ENCODE measurements at places on chromosomes 5 and 9.

GRCh38 chr5:79486116-79486515 lies 27.8 kb downstream of the HOMER1 start:
- DNase-seq, result no peak

- DNase-seq, result no peak
Observed at GRCh38 chr9:21153336-21154017, 11.8 kb upstream of the IFNW1 start.

- no peak for DNase-seq
Observed at GRCh38 chr5:78649211-78649695, 681 bp upstream of the LHFPL2 start.

DNA sequence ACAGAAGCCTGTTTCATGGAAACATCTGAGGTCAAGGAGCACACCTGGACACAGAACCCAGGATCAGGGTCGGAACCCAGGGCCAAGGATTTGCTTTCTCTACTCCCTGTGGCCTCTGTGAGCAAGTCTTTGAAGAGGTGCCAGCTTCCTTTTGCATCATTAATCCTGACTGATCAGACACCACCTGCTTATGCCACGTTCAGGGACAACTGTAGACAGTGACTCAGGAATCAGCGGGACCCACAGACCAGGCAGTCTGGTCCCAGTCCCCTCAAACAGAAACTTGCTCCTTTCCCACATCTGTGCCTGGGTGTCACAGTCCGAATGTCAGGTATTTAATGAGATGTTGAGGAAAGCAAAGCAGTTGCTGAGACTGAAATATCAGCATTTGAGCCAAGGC lies 154.8 kb downstream of the SGCD start:
- DNase-seq, result no peak

DNA sequence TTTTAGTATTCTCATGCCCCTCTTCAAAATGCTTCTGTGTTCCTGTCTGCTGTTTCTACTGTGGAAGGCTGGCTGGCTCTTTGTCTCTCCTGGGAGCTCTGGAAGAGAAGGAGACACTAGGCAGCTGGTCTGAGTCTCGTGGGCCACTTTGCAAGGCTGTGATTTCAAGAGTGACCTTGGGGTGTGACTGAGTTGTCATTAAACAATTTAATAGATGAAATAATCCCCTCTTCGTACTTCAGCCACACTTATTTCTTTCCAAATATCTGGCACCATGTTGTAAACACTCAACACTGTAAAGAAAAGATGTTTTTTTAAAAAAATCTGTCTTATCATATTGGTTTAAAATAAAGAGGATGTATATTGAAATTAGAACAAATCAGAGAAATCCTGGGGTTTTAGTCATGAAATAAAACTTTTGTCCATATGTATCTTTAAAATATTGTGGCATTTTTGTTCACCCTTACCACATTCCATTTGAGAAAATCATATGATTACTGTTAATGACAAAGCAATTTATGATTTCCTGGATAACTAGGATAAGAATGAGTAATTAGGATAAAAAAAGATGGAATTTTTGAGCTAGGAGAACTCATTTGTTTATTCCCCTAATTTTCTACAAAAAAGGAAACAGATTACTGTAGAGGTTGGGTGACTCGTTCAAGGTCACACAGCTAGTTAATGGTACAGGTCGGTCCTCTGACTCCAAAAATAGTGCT lies 200.8 kb downstream of the MAT2B start:
- no peak for DNase-seq

GRCh38 chr9:38390442-38390841 lies 2.1 kb upstream of the ALDH1B1 start:
- DNase-seq, result no peak

DNA sequence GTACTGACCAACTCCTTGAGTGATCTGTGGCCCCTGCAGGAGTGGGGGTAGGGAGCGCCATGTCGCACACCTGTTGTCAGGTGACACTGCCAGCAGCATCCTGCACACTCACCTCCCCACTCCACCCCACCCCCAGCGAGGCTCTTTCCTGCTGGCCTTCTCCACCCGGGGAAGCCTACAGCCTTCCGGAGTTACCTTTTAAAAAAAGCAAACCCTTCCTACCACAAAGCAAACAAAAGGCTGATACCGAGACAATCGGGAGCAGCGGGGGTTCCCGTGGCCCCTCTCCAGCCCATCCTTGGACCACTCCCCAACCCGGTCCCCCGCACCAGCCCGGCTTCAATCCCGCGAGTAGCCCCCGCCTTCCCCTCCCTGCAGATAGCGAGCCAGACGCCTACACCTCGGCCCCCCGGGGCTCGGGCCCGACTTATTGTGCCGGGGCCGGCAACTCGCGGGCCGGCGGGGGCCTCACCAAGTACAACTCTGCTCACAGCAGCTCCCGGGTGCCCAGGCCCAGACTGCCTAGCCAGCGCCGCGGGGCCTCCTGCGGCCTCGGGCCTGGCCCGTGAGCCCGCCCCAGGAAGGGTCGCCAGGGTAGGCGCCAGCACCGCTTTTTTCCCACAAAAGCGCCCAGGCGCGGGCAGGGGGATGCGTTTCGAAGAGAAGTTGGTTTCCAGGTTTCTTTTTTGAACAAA lies 724 bp downstream of the MACROH2A1 start:
- no peak for DNase-seq

DNA sequence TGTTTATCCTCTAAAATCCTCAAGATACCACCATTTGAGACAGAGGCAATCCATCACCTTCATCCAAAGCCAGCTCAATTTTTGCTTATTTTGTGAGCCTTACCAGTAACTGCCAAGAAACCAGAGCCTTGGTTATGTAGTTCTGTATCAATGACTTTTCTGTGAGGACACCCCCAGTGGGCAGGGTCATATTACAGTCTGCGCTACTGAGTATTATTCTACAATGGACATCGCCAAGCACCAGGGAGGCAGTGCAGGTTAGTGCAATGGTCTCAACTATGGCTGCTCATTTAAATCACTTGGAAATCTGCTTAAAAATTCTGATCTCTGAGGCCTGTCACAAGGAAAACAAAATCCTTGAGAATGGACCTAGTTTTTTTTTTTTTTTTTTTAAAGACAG lies 90.5 kb upstream of the NIPAL4 start:
- no peak for DNase-seq

GRCh38 chr5:119706049-119706448 lies 76.7 kb downstream of the FAM170A start:
- no peak for DNase-seq

- DNase-seq, result peak; percentile 12
Observed at GRCh38 chr5:71757590-71758543, 38.8 kb downstream of the CARTPT start.

DNA sequence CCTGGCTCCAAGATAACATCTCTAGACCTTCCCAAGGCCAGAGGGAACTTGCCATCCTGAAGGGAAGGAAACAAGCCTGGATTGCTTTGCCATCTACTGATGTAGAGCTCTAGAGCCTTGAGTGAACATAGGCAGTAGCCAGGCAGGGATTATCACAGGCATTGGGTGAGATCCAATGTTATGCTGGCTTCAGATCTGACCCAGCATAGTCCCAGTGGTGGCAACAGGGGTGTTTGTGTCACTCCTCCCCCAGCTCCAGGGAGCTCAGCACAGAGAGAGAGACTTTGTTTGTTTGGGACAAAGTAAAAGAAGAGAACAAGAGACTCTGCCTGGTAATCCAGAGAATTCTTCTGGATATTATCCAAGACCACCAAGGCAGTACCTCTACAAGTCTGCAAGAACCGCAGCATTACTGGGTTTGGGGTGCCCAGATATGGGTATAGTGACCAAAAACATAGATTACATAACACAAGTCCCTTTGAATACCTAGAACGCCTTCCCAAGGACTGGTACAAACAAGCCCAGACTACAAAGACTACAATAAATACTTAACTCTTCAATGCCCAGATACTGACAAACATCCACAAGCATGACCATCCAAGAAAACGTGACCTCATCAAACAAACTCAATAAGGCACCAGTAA lies 137.6 kb upstream of the DAPK1 start:
- no peak for DNase-seq

GRCh38 chr5:98906756-98907355 lies 22.0 kb downstream of the CHD1 start:
- DNase-seq, result no peak

- DNase-seq, result no peak
Observed at GRCh38 chr5:133926489-133927299, 41.7 kb downstream of the C5orf15 start.

GRCh38 chr5:56685503-56686217 lies 129.7 kb upstream of the MAP3K1 start:
- DNase-seq, result no peak

GRCh38 chr9:135167849-135168655 lies 80.6 kb downstream of the OLFM1 start:
- no peak for DNase-seq

GRCh38 chr5:57687596-57687995 lies 205.0 kb upstream of the ACTBL2 start:
- DNase-seq, result no peak

DNA sequence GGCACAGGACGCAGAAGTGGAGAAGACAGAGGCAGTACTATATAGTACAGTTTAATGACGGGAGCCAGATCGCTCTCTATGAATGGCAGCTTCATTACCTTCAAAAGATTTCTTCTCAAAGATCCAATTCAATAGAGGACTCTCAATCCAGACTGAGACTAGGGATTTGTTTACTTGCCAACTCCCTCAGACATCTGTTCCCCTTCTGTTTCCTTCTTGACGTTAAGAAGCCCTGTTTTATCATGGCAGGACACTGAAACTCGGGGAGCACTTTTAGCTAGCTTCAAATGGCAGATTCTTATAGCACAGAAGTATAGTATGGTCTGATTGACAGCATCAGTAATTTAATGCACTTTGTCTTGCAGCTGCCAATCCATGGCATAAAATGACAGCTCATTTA lies 747.3 kb upstream of the C9orf72 start:
- DNase-seq, result no peak

DNA sequence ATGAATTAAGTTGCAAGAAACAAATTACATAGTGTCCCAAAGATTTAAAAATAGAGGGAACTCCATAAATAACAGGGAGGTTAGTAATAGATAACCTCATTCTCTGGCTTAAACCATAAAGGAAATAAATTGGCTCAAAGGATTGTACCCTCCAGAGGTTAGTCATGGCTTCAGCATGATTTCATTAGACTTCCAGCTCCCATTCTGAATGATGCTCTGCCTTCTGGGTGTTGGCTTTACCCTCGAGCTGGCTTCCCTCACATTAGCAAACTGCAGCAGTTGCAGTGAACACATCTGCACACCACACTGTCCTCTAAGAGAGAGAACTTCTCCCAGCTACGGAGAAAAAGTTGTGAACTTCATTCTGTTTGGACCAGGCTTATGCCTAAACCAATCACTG lies 70.4 kb downstream of the RGS7BP start:
- no peak for DNase-seq

- no peak for DNase-seq
Observed at GRCh38 chr9:21728781-21729180, 73.7 kb upstream of the MTAP start.

- no peak for DNase-seq
Observed at GRCh38 chr5:31587546-31587945, 51.4 kb upstream of the PDZD2 start.

GRCh38 chr5:143051244-143052058 lies 281.3 kb downstream of the ARHGAP26 start:
- no peak for DNase-seq

- no peak for DNase-seq
Observed at GRCh38 chr9:3804103-3804502, 278.3 kb upstream of the RFX3 start.

GRCh38 chr9:112601636-112602035 lies 115.0 kb downstream of the KIAA1958 start:
- no peak for DNase-seq

DNA sequence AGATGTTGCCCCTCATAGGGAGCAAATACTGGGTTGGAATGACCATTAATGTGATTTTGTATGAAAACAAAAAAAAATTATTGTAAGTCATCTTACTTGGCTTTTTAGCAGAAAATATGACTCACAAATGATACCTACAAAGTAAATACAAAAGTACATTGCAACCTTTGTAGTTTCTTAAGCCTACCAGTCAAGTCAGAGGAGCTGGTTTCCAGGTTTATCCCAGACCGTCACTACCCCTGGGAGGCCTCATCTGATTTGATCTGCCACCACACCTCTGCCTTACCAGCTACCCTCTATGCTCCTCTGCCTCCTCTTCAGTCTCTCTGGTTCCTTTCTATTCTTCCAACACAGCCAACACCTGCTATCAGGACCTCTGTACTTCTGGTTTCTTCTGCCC lies 349.9 kb upstream of the CCNH start:
- DNase-seq, result no peak

DNA sequence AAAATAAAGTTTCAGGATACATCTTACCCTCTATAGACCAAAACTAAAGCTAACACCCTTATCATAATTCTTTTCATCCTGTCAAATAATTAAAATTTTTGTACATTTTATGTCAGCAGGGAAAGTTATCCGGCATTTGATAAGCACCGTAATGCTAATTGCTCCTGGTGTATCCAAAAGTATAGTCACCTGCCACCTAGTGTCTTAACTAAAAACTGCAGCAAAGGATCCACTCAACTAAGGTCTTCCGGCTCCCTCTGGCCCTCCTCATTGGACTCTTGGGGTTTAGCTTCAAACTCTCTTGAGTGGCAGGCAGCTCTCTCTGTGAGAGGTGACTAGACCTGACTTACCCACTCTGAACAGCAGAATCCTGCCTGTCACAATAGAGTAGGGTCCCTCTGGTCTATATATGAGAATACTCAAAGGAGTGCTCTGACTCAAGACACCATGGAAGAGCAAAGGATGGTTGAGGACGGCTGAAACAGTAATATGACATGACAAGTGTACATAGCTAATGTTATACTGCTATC lies 60.4 kb upstream of the CAST start:
- peak; percentile 30 for DNase-seq

- DNase-seq, result no peak
Observed at GRCh38 chr5:1657161-1657741, 133.5 kb upstream of the LPCAT1 start.

GRCh38 chr9:2138646-2139045 lies 123.5 kb downstream of the SMARCA2 start:
- no peak for DNase-seq

GRCh38 chr5:65288657-65289056 lies 193.1 kb downstream of the ADAMTS6 start:
- DNase-seq, result no peak

GRCh38 chr5:948472-949274 lies 56.0 kb downstream of the TRIP13 start:
- no peak for DNase-seq

DNA sequence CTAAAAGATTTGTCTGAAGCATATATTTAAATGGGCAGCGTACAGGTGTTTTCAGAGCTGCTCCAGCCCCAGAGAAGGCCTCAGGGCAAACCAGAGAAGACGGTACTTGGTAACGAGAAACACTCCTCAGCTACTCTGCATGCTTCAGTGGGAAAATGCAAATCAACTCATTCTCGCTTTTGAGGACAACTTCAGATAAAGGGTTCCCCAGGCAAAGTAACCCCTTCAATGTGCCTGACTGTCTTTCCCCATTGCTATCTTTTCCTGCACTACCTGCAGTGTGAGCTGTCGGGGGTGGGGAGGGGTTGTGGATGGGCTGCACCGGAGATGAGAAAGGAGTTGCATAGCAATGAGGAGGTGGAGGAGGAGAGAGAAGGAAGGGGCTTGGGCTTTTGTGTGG lies 339.7 kb upstream of the CLINT1 start:
- no peak for DNase-seq

- DNase-seq, result no peak
Observed at GRCh38 chr5:108660291-108660690, 87.4 kb upstream of the FER start.

GRCh38 chr5:171463862-171464229 lies 44.4 kb downstream of the FGF18 start:
- DNase-seq, result no peak
